ENCODE measurements at places on chromosomes 2 and 18.

- no peak for DNase-seq
Observed at GRCh38 chr2:157125685-157126084, 131.8 kb upstream of the GALNT5 start.

DNA sequence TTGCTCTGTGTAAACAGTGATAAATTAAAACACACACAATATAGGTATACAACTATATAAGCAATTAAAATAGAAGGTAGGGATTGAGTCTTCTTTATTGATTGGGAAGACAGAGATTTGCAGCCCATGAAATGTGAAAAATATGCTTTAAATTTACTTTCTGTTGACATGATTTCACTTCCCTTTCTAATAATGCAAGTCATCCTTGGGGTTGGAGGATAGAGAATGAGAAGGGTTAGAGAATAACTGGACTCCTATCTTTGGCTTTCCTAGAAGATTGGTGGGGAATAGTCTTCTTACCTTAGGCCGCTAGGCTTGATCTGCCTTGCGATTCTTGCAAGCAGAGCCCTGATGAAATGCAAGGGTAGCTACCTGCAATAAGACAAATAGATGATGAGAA lies 339.8 kb downstream of the NYAP2 start:
- DNase-seq = no peak

DNA sequence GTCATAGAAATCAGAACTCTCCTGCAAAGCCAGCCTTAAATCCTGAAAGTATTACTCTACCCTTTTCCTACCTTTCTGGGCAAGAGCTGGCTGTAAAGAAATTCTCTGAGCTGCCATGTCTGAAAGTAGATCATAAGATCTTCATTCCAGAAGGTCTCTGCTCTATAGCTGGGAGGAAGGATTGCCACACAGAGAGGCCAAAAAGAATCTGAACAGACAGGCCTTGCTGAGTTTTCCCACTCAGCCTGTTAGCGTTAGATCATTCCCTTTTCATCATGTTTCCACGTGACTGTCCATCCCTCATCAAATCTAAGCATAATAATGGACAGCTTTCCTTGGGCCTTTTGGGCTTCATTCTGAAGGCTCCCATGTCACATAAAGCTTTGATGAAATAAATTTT lies 43.2 kb upstream of the FHL2 start:
- DNase-seq = no peak

- no peak for DNase-seq
Observed at GRCh38 chr18:55900380-55900779, 312.4 kb upstream of the TCF4 start.

GRCh38 chr2:24107-24506 lies 22.2 kb downstream of the FAM110C start:
- no peak for DNase-seq

GRCh38 chr2:174963437-174964400 lies 41.5 kb downstream of the CHN1 start:
- no peak for DNase-seq

DNA sequence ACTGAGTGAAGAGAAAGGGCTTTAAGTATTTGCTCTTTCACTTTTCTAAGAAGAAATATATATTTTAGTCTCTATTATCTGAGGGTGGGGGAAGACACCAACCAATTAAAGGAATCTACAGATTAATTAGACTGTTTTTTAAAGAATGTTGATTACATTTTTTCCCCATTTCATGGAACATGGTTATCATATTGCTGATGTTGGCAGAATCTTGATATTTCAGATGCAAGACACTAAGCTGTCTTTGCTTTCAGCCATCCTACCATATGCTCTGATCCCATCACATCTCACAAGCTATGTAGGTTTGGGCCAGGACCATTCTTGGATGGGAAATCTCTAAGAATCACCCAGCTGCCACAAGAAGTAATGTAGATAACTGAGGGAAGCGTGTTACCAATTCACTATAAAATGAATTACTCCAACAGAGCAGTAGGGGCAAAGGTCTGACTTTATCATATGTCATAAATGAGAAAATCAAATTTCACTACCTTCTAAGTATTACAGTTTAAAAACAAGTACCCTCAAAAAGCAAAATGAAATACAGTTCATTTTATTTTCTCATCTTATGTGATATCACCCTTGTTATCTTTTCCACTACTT lies 6.7 kb upstream of the TBR1 start:
- DNase-seq = no peak

DNA sequence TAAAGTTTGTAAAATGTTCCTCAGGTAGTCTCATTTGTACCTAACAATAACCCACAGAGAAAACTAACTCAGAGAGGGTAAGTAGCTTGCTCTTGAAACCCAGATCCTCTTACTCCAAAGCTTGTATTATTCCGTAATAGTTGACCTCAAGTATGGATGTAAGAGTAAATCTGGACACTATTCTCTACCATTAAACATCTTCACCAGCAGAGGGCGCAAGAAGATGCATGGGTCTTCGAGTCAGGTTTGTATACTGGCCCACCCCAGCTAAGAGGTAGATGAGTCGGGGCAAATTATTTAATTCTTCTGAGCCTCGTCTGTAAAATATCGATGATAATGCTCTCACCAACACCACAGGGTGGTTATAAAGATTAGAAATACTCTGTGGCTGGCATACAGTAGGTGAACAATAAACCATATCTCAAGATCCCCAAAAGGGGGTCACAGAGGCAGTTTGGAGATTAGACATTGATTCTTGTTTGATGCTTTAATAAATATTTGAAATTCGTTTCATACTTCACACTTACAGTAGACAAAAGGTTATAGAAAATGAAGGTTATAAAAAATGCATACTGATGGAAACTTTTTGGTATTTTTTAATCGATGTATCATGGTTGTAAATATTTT lies 3.5 kb upstream of the CABLES1 start:
- peak; percentile 76 for DNase-seq

- DNase-seq = no peak
Observed at GRCh38 chr2:134334542-134335353, 80.9 kb downstream of the MGAT5 start.

DNA sequence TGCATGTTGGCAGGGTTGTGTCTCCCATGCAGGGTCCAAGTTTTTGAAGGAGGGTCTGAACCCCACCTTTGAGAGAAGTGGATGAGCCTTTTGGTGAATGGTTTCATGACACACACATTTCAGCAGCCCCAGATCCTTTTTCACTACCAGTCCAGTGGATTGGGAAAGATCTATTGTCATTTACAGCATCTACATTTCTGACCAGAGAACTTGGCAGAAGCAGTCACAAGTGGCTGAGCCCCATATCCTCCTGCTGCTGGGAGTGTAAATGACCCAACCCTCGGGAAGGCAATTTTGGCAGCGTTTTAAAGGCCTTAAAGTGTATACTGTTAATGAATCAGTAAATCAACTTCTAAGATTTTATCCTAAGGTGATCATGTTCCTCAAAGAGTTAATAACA lies 174.1 kb upstream of the RASGRP3 start:
- DNase-seq = no peak

- no peak for DNase-seq
Observed at GRCh38 chr2:176769499-176770370, 442.9 kb upstream of the HNRNPA3 start.

DNA sequence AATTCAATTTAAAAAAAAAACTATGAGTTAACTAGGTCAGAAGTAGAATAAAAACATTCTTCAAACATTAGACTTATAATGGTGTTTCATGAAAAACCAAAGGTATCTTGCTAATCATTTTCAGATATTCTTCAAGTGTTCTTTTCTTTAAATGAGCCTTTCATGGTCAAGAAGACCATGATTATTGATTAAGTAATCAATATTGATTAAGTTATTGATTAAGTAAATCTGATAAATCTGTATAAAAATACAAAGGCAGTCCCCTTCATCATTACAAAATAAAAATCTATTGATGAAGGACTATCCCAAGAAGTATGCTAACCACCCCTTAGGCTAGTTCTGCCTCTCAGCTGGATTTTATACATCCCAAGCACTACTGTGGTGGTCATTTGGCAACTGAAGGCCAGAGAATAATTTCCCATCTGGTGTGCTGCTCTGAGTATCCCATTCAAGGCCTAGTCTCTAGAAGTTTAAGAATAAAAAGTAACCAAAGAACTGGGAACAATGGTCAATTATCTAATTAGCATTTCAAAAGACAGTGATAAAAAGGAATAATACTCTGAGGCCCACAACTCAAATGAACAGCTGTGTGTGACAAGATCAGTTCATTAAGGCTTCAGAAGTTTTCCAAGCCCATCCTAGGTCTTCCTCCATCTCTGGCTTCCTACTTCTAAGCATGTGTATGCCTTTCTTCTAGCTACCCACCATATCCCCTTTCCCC lies 63.5 kb downstream of the TCF4 start:
- DNase-seq = no peak

DNA sequence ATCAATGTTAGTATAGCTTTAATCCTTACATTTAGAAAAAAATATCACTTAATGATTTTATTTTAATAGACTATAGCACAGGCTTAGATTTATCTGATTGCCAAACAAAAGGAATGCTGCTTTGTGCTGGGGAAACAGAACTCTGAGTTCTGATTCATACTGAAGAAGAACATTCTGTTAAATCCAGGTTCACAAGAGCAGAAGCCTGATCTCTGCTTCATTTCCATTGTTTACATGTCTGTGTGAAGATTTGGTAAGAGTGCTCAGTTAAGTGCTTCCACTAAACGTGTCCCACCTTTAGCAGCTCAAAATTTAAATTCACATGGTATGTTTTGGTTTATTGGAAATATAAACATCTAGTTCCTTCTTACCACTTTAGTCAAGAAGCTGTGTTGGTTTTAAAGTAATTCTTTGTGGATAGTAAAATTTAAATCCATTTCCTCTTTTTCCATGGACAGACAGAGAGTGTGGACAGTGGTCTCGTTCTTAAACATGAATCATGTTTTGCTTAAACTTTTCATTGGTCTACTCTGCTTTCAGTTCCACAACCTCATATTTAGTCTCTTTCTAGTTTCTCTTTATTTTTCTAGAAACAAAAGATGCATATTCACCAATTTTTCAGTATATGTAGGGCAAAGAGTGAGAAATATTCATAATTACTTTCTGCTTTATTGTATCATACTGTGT lies 59.1 kb downstream of the NYAP2 start:
- DNase-seq = no peak

DNA sequence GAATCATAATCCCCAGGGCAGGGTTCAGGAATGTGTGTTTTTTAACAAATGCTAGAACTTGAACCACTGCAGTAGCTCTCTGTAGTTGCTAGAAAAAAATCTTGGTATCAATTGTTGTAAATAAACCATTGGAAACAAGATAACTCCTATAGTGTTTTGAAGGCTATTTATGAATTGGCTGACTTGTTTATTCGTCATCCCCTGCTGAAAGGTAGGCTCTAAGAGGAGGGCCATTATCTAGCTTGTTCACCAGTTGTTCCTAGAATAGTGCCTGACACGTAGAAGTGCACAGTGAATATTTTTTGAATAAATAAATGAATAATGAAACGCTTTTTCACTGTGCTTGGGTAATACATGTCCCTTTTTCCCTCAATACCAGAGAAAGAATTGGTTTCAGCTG lies 211.4 kb downstream of the BABAM2 start:
- DNase-seq = no peak

DNA sequence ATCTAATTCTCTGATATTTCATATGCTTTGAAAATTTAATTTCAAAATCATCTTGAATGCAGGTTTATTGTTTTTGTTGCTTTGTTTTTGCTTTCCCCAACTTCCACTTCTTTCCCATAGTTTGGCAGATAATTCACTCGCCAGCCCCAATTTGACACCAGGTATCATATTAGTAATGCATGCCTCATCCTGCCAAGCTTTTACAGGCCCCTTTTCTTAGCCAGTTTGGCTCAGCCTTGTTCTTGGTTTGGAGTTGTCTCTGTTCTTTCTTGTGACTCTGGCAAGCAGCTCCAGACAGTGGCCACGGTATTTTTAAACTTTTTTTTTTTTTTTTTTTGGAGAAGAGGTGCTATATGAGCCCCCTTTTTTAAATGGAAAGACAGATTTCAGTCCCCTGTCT lies 65.3 kb downstream of the PMS1 start:
- DNase-seq = no peak

- DNase-seq = peak; percentile 79
Observed at GRCh38 chr2:10378189-10378588, 69.9 kb downstream of the ODC1 start.

GRCh38 chr18:48901145-48902022 lies 49.4 kb downstream of the SMAD7 start:
- no peak for DNase-seq

DNA sequence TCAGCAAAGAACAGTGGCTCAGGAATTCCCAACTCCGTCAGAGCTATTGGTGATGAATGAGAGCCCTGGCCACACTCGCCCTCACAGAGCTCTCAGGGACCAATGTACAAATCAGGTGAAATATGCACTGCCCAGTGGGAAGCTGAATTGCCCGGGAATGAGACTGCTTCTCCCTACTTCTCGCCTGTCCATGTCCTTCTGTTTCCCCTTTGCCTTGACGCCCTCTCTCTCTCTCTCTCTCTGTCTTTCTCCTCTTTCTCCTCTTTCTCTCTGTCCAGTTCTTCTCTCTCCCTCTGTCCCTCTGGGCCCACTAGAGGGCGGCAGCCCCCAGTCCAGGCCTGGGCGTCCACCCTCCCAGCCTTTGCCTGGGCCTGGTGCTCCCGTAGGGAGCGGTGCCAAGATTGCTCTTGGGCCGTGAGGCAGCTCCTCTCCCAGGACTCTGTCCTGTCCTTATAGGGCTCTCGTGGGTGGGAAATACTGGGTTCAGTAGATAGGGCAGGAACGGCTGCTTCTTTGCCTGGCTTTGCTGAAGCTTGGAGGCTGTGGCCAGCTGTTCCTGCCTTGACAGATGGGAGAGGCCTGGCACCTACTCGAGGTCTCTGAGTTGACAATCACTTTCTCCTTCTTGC lies 28.4 kb upstream of the PUM2 start:
- peak; percentile 30 for DNase-seq

GRCh38 chr2:8426550-8426949 lies 255.3 kb upstream of the ID2 start:
- DNase-seq = no peak

DNA sequence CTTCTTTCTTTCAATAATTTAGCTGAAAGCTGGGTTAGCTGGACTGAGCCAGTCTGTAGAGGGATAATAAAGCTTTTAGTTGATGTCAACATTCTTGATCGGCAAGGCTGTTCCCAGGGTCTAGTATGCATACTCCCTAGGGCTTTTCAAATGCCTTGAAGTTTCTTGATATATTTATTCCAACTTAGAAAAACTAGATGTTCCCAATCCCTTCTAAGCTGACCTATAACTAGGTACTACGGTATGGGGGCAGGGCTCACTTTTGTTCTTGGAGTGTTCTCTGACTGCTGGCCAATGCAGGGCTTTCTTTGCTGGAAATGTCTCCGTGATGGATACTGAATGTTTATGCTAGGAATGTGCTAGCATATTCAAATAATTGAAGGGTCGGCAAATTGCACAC lies 258.6 kb upstream of the TANK start:
- DNase-seq = no peak

DNA sequence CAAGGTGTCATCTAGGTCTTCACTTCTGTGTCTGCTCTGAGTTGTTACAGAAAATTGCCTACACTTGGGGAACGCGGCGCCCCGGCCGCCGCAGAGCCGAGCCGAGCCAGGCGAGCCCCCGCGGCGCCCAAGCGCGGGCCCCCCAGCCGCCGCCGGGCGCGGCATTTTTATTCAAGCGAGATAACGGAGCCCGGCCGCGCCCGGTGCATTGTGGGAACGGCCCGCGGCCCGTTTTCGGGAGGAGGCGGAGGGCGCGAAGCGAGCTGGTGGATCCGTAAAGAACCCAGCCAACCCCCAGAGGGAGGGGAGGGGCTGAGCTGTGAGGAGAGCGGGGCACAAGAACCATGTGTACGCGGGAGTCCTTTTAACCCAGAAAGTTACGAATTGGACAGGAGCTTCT lies 191.8 kb downstream of the FTCDNL1 start:
- DNase-seq = no peak

- no peak for DNase-seq
Observed at GRCh38 chr2:37829616-37830395, 95.3 kb upstream of the RMDN2 start.

GRCh38 chr2:9206991-9207640 lies 504 bp downstream of the ASAP2 start:
- peak; percentile 39 for DNase-seq

Data from KBM-7 (cell line).